ENCODE measurements at places on chromosomes 7 and 10.

DNA sequence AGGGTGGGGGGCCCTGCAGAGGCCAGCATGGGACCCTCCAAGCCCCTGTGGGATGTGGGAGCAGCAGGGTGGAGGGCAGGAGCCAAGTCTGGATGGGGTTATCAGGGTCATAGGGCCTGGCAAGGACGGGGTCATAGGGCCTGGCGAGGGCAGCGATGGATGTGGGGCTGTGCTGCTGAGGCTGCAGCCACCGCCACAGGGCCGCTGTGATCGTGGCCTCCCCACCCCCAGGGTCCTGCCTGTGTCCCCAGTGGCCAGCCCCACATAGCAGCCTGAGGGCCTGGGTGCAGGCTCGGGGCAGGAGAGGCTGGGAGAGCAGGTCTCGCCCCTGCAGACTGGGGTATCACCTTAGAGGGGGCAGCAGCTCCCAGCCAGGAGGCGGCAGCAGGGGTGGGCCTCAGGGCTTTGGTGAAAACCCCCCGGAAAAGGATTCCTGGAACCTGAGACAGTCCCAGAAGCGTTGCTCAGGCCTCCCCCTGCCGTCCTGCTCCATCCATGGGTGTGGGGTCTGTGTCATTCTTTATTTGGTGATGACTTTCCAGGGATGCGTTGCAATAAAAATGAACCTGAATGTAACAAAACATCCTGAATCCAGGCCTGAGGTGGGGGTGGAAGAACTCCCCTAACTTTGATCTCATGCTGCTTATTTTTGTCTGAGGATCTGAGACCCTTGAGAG is 107.3 kb upstream of the SHH start:
- H3K4me3 ChIP-seq = no peak overlapping the region
- H3K27me3 ChIP-seq = peaks cover 59% of the 10 kb centered on the region
- H3K36me3 ChIP-seq = no peaks in the 10 kb centered on the region
- DNase-seq = no peak
- H3K4me1 ChIP-seq = peaks cover 16% of the 10 kb centered on the region

- no peak for DNase-seq
- H3K36me3 ChIP-seq = no peaks in the 10 kb centered on the region
- no peak overlapping the region for H3K4me3 ChIP-seq
- H3K27me3 ChIP-seq = peaks cover 9% of the 10 kb centered on the region
Observed at GRCh38 chr7:5279734-5280133, 3.0 kb upstream of the SLC29A4 start.

DNA sequence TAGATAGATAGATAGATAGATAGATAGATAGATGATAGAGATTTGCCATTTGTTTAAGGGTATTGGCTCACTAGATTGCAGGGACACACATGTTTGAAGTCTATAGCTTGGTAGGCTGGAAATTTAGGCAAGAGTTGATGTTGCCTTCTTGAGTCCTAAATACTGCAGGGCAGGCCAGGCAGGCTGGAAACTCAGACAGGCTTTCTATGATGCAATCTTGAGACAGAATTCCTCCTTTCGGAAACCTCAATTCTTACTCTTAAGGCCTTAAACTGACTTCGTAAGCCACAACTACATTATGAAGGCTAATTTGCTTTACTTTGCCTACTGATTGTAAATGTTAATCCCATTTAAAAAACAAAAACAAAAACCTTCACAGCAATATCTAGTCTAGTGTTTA is 322.9 kb upstream of the AKR1E2 start:
- no peaks in the 10 kb centered on the region for H3K27me3 ChIP-seq
- no peaks in the 10 kb centered on the region for H3K4me1 ChIP-seq
- no peak overlapping the region for H3K4me3 ChIP-seq
- no peak overlapping the region for H3K27ac ChIP-seq
- no peak for DNase-seq

DNA sequence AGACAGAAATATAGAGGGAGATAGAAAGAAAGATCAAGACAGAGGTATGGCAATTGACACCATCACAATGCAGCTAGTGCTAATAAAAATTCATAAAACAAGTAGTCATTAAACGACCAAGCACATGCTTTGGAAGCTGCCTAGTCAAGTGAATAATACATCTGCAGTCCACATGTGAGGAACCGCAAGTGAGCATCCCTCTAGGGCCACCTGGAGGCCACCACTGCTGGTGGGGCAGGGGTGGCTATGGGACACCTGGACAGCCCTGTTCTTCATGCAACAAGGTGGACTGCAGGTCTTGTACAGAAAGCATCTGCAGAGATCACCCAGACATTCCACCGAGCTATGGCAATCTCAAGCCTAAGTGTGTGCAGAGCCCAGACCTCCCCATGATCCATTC is 451.1 kb upstream of the PFKP start:
- no peaks in the 10 kb centered on the region for H3K27me3 ChIP-seq
- H3K27ac ChIP-seq = no peak overlapping the region
- no peak for DNase-seq
- no peak overlapping the region for H3K4me3 ChIP-seq
- no peaks in the 10 kb centered on the region for H3K36me3 ChIP-seq

GRCh38 chr10:83603708-83604107 is 535.6 kb upstream of the GHITM start:
- DNase-seq = no peak
- no peak overlapping the region for H3K4me3 ChIP-seq
- no peaks in the 10 kb centered on the region for H3K36me3 ChIP-seq

Data from HepG2 (cell line).